ENCODE measurements at places on chromosomes 5 and 9.
A peak's percentile ranks its signal among the peaks of the same experiment; 100 is the strongest.

- H3K4me1 ChIP-seq, result no peaks in the 10 kb centered on the region
- no peaks in the 10 kb centered on the region for H3K27me3 ChIP-seq
- no peaks in the 10 kb centered on the region for H3K36me3 ChIP-seq
Measured at GRCh38 chr5:41842777-41843176, 27.4 kb downstream of the OXCT1 start.

GRCh38 chr9:72871685-72872084, 81.2 kb downstream of the ALDH1A1 start:
- no peaks in the 10 kb centered on the region for H3K27me3 ChIP-seq
- no peak overlapping the region for H3K27ac ChIP-seq
- no peaks in the 10 kb centered on the region for H3K4me1 ChIP-seq
- no peak overlapping the region for H3K4me3 ChIP-seq
- no peaks in the 10 kb centered on the region for H3K36me3 ChIP-seq
- no peak for DNase-seq

GRCh38 chr9:27110181-27110580, 1.2 kb downstream of the TEK start:
- no peaks in the 10 kb centered on the region for H3K27me3 ChIP-seq
- H3K4me1 ChIP-seq, result no peaks in the 10 kb centered on the region
- no peaks in the 10 kb centered on the region for H3K36me3 ChIP-seq
- no peak overlapping the region for H3K27ac ChIP-seq
- no peak overlapping the region for H3K4me3 ChIP-seq
- DNase-seq, result no peak

- H3K27ac ChIP-seq, result no peak overlapping the region
- H3K27me3 ChIP-seq, result no peaks in the 10 kb centered on the region
- no peaks in the 10 kb centered on the region for H3K36me3 ChIP-seq
- H3K4me1 ChIP-seq, result no peaks in the 10 kb centered on the region
- no peak for DNase-seq
Measured at GRCh38 chr9:10774051-10774450, 161.2 kb upstream of the PTPRD start.

- DNase-seq, result peak; percentile 36
- H3K36me3 ChIP-seq, result no peaks in the 10 kb centered on the region
- no peak overlapping the region for H3K4me3 ChIP-seq
- H3K27ac ChIP-seq, result no peak overlapping the region
- H3K4me1 ChIP-seq, result peaks cover 3% of the 10 kb centered on the region
Measured at GRCh38 chr5:143782588-143783386, 29.2 kb upstream of the HMHB1 start.

GRCh38 chr5:42990892-42991291, 49.2 kb downstream of the ANXA2R start:
- H3K4me1 ChIP-seq, result no peaks in the 10 kb centered on the region
- H3K27ac ChIP-seq, result no peak overlapping the region
- H3K27me3 ChIP-seq, result peaks cover 62% of the 10 kb centered on the region
- no peak overlapping the region for H3K4me3 ChIP-seq
- H3K36me3 ChIP-seq, result no peaks in the 10 kb centered on the region
- DNase-seq, result no peak

DNA sequence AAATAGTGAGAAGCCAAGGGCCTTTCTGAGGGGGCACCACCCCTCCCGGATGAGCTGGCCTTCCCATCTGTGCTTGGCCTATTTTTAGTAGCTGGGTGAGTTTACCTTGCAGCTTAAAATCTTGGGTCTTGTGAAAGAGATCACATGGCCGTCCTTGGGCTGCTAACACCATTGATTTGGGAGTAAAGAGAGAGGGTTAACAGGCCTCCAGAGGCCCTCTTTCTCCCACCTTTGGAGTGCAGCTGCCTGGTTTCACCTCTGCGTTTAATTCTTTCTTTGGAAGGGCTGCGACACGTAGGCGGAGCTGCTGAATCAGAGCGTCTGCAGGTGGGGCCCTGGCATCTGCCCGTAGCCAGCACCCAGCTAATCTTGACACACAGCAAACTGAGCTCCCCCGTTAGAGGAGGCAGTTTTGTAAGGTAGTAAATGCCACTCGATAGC, 12.8 kb downstream of the OLFM1 start:
- no peak overlapping the region for H3K4me3 ChIP-seq
- no peaks in the 10 kb centered on the region for H3K27me3 ChIP-seq
- no peak for DNase-seq
- H3K36me3 ChIP-seq, result no peaks in the 10 kb centered on the region
- no peak overlapping the region for H3K27ac ChIP-seq
- H3K4me1 ChIP-seq, result no peaks in the 10 kb centered on the region

DNA sequence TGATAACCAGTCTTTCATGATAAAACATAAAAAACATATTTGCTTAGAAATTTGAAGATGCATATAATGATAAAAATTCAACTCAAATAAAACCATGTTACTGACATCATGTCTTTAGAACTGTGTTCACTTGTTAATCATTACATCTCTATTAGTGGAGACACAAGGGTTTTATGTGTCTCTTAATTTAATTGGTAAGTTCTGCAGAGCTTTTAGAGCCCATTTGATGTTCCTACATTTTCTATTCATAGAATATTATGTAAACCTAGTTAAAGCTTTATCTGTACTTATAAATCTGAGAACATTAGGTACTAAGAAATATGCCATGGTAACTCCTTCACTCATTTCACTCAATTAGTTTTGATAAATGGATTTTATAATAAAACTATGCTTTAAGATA, 285.4 kb downstream of the SLCO4C1 start:
- H3K36me3 ChIP-seq, result no peaks in the 10 kb centered on the region
- H3K27me3 ChIP-seq, result no peaks in the 10 kb centered on the region
- no peak overlapping the region for H3K4me3 ChIP-seq
- H3K4me1 ChIP-seq, result no peaks in the 10 kb centered on the region
- no peak overlapping the region for H3K27ac ChIP-seq
- no peak for DNase-seq

DNA sequence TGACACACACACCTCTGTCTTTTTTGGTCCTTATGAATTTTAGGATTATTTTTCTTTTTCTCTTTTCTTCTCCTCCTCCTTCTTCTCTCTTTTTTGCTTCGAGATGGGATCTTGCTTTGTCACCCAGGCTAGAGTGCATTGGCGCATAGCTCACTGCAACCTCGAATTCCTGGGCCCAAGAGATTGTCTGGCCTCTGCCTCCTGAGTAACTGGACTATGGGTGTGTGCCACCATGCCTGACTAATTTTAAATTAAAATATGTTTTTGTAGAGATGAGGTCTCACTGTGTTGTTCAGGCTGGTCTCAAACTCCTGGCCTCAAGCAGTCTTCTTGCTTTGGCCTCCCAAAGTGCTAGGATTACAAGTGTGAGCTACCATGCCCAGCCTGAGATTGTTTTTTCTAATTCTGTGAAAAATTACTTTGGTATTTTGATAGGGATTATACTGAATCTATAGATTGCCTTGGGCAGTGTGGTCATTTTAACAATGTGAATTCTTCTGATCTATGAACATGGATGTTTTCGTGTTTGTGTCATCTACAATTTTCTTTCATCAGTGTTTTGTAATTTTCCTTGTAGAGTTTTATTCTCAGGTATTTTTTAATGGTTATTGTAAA, 7.7 kb downstream of the AHRR start:
- no peaks in the 10 kb centered on the region for H3K36me3 ChIP-seq
- no peak overlapping the region for H3K27ac ChIP-seq
- H3K4me1 ChIP-seq, result no peaks in the 10 kb centered on the region

GRCh38 chr9:104093647-104094533, at the start of gene SMC2:
Gene SMC2, plus strand, starts transcription at chr9:104094309. Its CDS starts 1,076 bp downstream, at chr9:104095385.
- H3K4me3 ChIP-seq, result peak within 1 kb of the TSS; percentile 75
- DNase-seq, result peak; percentile 95
- H3K4me1 ChIP-seq, result peaks cover 16% of the 10 kb centered on the region
- H3K27ac ChIP-seq, result peak within 1 kb of the TSS; percentile 98

- peaks cover 14% of the 10 kb centered on the region for H3K4me1 ChIP-seq
- H3K27ac ChIP-seq, result no peak overlapping the region
- no peaks in the 10 kb centered on the region for H3K27me3 ChIP-seq
- no peak overlapping the region for H3K4me3 ChIP-seq
- no peaks in the 10 kb centered on the region for H3K36me3 ChIP-seq
Measured at GRCh38 chr5:167934551-167934971, 356.9 kb upstream of the WWC1 start.

GRCh38 chr5:39977066-39977655, 552.4 kb upstream of the DAB2 start:
- no peaks in the 10 kb centered on the region for H3K4me1 ChIP-seq
- H3K27me3 ChIP-seq, result no peaks in the 10 kb centered on the region
- H3K4me3 ChIP-seq, result no peak overlapping the region
- H3K27ac ChIP-seq, result no peak overlapping the region
- no peaks in the 10 kb centered on the region for H3K36me3 ChIP-seq
- no peak for DNase-seq
